Nephron progenitor cell (in vitro differentiated cells): ENCODE measurements at places on chromosomes 5 and 9.

DNA sequence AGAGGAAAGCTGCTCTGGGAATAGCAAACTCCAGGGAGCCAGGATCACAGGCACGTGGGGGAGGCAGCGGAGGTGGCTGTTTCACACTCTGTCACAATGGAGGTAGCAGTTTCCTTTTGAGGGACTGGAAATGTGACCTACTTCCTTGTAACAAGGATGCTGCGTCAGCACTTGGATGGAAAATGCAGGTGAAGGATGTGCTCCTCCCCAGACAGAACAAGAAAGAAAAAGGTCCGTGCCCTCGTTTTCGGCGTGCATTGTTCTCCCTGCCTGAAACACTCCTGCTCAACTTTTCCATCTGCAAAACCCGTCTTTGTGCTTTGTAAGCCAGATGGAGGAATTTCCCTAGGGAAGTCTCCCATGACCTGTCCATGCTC lies 55.1 kb upstream of the SH3PXD2B start:
- DNase-seq: no peak

DNA sequence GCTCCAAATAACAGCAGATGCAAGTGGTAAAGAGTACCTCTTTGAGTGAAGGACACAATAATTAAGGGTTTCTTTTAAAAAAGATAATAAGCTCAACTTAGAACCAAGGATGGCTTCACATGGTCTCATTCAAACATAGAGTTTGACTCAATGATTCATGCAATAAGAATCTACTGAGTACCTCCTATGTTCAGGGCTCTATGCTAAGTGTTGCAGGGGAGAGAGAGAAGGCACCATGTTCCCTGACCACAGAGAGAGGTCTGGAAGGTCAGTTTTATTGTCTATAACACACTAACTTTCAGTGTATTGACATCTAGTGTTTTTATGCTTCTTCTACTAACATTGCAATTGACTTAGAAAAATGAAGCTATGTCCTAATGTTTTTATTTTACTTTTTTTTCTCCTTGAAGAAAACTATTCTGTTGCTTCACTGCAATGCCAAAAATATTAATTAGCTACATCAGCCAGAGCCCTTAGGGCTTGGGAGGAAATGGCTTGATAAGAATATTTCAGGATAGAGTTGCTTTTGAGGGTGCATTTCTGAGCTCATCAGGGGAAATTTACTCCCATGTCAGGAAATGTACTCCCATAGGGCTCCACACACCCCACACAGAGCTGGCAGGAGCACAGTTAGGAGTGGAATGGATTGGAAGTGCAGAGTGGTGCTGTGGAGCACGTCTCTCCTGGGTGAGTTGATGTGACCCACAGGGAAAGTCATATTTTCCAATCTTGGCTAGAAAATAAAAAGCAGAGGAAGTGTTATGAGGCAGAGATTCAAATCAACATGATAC lies 106.6 kb downstream of the PDE8B start:
- DNase-seq: no peak

GRCh38 chr9:98327249-98327561 lies 71.8 kb upstream of the TBC1D2 start:
- DNase-seq: no peak

DNA sequence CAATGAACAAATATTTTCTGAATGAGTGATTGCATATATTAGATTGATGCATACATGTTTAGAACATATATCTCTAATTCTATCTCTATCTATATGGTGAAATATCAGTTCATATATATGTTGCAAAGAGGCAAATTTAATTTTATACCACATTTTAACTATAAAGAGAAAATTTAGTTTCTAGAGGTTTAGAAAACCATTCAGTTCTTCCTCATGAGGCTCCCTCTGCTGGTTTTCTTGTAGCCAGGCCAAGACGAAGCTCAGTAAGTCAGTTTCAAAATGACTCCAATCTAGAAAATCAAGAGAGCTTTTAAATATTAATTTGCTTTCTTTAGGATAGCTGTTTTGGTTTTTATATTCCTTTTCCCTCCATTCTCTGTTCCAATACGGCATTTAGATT lies 312.1 kb downstream of the TMEM232 start:
- no peak for DNase-seq

DNA sequence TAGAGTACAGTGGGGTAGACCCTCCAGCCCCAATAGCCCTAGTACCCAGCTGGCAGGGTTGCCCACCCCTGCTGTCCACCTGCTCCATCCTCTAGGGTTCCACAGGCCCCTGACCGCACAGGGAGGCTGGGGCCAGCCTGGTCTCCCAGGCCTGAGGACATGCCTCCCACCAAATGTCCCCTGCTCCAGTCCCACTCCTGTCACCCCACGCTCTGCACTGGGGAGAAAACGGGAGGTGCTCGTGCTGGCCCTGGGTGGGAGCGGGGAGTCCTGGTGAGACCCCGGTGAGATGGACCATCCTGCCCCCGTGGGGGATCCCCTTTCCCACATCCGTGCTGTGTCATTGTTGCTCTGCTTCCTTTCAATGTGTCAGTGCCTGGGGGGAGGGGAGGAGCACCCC lies 12.1 kb downstream of the CPLX2 start:
- no peak for DNase-seq

- no peak for DNase-seq
Measured at GRCh38 chr5:14246350-14247053, 103.4 kb downstream of the TRIO start.

- no peak for DNase-seq
Measured at GRCh38 chr5:169548315-169548714, 35.3 kb upstream of the SPDL1 start.

GRCh38 chr5:59999056-59999455 lies 105.5 kb upstream of the PDE4D start:
- DNase-seq: no peak

- no peak for DNase-seq
Measured at GRCh38 chr9:31790720-31791119, 593.7 kb upstream of the ACO1 start.

GRCh38 chr5:67014191-67014590 lies 182.4 kb downstream of the CD180 start:
- DNase-seq: no peak
